ENCODE measurements at places on chromosomes 6 and 20. TPM values are rescaled to one million over a fixed set of nuclear protein-coding genes. Genes with fewer than 3 reads are reported as not detected.

GRCh38 chr6:38024908-38025307 is 205.4 kb downstream of the ZFAND3 start:
- no peak overlapping the region for H3K27ac ChIP-seq
- no peaks in the 10 kb centered on the region for H3K4me1 ChIP-seq
- no peak for DNase-seq
- H3K36me3 ChIP-seq: no peaks in the 10 kb centered on the region

DNA sequence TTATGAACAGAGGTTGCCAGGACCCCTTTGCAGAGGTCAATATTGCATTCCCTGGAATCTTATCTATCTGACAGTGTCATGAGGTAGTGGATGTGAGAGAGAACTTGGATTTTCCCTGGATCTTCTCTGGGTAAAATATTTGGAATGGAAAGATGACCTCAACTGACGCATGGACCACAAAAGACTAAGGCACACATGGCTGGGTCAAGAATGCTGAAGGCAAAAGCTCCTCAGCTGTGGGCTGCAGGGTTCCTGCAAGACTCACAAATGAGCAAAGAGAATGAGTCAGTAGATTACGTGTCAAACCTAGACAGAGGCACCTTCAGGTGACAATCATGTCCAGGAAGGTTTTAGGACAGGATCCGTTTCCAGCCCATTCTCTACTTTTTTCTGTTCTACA is 484.0 kb downstream of the C6orf118 start:
- no peak overlapping the region for H3K4me3 ChIP-seq
- no peak overlapping the region for H3K27ac ChIP-seq

GRCh38 chr20:42360621-42361020 is 742.4 kb upstream of the CHD6 start:
- no peak overlapping the region for H3K4me3 ChIP-seq
- no peaks in the 10 kb centered on the region for H3K36me3 ChIP-seq
- no peaks in the 10 kb centered on the region for H3K4me1 ChIP-seq

- H3K4me3 ChIP-seq: no peak overlapping the region
- H3K36me3 ChIP-seq: no peaks in the 10 kb centered on the region
- H3K27me3 ChIP-seq: no peaks in the 10 kb centered on the region
- no peaks in the 10 kb centered on the region for H3K4me1 ChIP-seq
- DNase-seq: no peak
- H3K27ac ChIP-seq: no peak overlapping the region
Measured at GRCh38 chr20:60116128-60116909, 158.1 kb downstream of the CDH26 start.

- no peaks in the 10 kb centered on the region for H3K4me1 ChIP-seq
- no peaks in the 10 kb centered on the region for H3K27me3 ChIP-seq
- no peak for DNase-seq
- H3K4me3 ChIP-seq: no peak overlapping the region
- no peak overlapping the region for H3K27ac ChIP-seq
- no peaks in the 10 kb centered on the region for H3K36me3 ChIP-seq
Measured at GRCh38 chr6:46175446-46175845, 4.7 kb upstream of the ENPP5 start.

GRCh38 chr20:1777476-1777820 is 117.8 kb upstream of the SIRPA start:
- no peaks in the 10 kb centered on the region for H3K4me1 ChIP-seq
- H3K4me3 ChIP-seq: peak overlapping the region; percentile 77
- H3K27me3 ChIP-seq: no peaks in the 10 kb centered on the region
- DNase-seq: no peak
- H3K27ac ChIP-seq: no peak overlapping the region

Gene BTN1A1
- total RNA-seq: not detected
